Prostate gland (tissue), 2 donors: ENCODE measurements at places on chromosomes 6 and 20. TPM values are rescaled to one million over a fixed set of nuclear protein-coding genes. Genes with fewer than 3 reads are reported as not detected.

GRCh38 chr20:6282642-6283041 is 159.8 kb upstream of the FERMT1 start:
- DNase-seq: no peak

DNA sequence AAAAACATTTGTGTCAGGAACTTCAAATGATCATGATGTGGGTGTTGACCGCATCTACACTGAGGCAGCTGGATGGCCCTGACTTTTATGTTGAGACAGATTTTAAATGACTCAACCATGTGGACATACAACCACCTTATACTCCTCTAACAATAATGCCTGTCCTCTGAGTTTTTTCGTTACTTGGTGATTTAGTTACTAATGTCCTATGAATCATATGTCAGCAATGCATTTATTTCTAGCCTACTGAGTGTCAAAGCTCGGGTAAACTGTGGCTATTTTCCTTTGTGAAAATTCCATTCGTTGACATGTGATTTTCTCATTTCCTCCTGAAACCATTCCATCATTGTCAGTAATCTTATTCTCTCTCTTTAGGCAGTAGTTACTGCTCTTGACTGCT is 38.9 kb upstream of the NKX2-4 start:
- no peak for DNase-seq

DNA sequence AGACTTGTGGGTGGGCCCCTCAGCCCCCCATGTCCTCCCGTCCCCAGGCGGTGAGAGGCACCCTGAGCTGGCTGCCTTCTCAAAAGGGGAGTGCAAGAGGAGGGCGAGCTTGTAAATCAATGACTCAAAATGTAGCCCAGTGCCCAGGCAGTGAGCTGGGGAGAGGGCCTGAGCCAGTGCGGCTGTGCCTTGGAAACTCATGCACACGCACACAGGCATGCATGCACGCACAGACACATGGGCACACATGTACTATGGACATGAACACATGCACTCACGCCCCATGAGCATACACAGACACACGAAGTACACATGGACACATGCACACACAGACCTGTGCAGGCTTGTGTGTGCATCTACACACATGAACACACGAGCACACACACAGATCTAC is 133.5 kb downstream of the TAF4 start:
- DNase-seq: no peak

FGD2 gene
- 17.9 TPM for total RNA-seq

- peak; percentile 84 for DNase-seq
Measured at GRCh38 chr6:32118782-32119628, 9.0 kb downstream of the ATF6B start.

DNA sequence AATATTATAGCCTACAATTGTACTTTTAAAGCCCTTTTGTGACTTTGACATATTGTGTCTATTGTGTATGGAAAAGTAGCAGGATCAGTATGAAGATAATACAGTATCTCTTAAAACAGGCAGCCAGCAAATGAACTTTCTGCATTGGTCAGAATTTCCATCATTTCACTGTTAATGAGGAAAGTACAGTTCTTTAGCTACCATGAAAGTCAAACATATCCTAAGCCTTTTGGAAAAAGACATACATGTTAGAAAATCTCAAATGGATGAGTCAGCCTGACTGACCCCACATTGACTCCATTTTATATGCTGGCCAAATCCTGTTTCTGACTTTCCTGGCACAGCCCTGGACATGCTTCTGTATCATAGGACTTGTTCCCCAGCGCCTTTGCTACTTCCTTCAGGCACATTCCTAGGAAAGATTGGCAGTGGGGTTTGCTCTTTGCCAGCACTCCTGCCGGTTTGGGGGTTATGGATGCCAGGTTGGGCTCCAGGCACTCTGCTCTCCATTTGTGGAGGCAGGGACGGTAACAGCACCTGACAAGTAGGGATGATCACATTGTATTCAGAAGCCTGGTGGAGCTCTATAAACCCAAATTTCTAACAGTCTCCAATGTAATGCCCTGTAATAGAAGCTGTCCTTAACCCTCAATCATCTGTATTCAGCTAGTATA is 43.7 kb downstream of the TOP1 start:
- DNase-seq: peak; percentile 71

PNLDC1 gene
- 5.6 TPM for total RNA-seq

MCCD1 gene
- total RNA-seq: not detected

DNA sequence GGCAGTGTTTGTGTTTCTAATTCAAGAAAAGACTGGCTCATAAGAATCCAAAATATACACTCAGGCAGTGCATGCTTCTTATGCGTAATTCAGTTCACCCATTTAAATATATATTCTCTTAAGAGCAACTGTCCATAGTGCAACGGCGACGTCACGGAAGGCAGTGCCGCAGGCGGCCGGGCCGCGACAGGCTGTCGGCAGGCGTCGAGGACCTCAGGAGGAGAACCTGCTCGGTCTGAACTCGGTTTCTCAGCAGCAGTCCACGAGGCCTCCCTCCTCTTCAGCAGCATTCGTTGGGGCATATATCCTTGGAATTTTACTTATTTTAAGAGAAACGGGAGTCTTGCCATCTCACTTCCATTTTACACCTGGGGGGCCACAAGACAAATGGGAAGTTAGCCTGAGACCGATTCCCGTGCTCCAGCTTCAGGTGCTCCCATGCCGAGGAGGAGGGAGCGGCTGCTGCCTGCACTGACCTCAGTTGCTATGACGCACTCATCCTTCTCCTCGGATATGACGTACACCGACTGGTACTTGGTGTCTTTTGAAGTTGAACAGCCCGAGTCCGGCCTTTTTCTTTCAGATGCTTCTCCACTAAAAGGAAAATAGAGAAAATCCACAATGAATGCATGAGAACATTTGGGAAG is 8.2 kb downstream of the DLL1 start:
- DNase-seq: no peak

DNA sequence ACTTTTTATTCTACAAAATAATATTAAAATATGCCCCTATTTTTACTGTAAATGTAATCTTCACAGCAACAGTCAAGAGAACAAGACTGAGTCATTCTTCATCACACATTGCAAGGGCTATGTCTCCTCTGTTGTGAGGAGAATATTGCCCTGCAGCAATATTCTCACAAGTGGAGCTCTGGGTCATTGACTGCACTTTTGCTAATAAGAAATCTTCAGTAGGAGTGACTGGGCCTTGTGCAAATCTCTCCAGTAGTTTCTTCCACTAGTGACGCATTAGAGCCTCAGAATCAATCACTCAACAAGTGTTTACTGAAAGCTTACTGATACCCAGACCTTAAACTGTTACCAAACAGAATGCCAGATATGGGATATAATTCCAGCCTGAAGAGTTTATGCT is 49.1 kb downstream of the LAMA2 start:
- no peak for DNase-seq
